Lower leg skin (tissue), 4 donors: ENCODE measurements at places on chromosomes 4 and X.

DNA sequence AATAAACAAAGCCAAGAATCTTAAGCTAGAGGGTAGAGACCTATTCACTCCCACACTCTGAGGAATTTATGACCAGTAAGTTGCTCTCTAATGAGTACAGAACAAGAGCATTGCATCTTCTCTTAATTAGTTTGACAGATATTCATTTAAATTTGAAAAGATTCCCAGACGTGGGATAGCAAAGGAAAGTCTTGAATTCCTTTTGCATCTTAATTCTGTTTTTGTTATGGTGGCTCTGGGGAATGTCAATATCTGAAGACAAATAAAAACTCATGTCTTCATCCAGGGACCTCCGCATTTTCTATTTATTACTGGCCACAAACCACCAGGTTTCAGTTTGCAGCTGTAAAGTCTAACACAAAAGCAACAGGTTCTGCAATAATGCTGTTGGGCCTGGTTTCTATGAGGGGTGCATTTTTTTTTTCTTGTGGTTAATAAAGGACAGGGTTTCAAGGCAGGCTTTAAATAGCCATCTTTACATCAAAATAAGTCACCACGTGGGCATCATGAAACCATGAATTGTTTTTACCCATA lies 172.3 kb downstream of the SHROOM3 start:
- no peak for DNase-seq

- DNase-seq = no peak
Observed at GRCh38 chr4:7288751-7289523, 96.6 kb downstream of the SORCS2 start.

DNA sequence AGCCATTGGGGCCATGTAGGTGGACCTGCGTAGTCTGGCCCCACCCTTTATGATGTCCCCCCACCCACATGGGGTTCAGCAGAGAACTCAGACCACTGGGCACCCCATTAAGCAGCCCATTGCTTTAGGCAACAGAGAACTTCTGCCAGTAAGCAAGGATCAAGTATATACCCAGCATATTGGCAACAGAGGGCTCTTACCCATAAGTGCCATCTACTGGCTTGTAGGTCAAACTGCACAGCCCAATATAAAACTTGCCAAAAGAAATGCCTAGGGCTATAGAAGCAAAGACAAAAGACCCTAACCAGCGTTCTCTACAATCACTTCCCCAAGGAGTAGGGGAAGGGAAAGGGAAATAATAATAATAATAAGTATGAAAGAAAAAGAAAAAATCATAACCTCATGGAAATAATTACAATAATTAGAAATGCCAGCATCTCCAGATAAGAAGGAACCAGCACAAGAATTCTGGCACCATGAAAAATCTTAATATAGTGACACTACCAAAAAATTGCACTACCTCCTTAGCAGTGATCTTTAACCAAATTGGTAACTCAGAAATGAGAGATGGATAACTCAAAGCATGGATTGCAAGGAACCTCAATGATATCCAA lies 1090.7 kb downstream of the FAT4 start:
- DNase-seq = no peak

GRCh38 chrX:319579-320125 lies 1.1 kb upstream of the GTPBP6 start:
- no peak for DNase-seq
